ENCODE measurements at places on chromosomes 11 and 22.

DNA sequence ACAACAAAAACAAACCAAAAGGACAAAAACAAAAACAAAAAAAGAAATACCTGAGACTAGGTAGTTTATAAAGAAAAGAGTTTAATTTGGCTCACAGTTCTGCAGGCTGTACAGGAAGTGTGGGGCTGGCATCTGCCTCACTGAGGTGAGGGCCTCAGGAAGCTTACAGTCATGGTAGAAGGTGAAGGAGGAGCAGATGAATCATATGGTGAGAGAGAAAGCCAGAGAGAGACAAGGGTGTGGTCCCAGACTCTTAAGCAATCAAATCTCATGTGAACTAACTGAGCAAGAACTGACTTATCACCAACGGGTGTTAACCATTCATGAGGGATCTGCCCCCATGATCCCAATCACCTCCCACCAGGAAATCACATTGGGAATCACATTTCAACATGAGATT, 58.8 kb upstream of the ZBED5 start:
- no peak for DNase-seq

DNA sequence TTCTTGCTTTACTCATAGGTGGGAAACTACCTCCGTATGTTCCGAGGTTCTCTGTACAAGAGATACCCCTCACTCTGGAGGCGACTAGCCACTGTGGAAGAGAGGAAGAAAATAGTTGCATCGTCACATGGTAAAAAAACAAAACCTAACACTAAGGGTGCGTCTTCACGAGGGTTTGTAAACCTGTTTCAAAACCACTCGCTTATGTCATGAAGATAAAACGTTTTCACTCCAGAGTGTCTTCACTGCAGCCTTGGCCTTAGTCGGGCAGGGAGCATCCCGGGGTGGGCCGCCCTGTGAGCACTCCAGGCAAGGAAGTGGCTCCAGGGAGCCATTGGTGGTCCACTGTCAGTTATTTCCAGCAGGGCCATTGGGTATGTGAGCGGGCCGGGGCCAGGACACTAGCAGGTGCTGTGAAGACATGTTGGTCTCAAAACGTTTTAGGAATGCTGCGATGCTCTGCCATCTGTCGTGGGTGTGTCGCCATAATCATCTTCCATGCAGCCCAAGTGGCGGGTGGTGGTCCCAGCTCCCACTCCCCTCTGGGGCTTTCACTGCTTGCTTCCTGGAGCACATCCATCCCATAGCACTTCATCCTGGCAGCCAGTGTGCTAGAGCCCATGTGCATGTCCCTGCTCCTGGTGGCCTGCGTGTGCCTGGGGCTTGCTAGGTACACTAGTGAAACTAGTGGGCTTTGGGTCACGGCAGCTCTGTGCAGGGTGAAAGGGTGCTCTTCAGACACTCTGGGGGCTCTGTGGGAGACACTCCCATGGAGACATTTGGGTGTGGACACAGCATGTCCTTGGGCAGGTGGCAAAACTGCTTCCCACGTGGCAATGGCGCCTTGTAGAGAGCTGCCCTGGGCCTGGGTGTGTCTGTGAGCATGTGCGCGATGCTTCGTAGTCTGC, 5.2 kb downstream of the SMARCB1 start:
- no peak for DNase-seq

DNA sequence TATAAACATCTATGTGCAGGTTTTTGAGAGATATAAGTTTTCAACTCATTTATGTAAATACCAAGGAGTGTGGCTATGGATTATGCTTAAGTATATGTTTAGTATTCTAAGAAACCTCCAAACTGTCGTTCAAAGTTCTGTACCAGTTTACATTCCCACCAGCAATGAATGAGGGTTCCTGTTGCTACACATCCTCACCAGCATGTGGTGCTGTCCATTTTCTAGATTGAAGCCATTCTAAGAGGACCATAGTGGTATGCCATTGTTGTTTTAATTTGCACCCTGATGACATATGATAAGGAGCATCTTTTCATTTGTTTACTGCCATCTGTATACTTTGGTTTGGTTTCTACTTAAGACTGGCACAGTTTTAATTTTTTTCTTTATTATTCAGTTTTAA, 2097.9 kb downstream of the LRRC4C start:
- DNase-seq, result no peak

- no peak for DNase-seq
Measured at GRCh38 chr11:36748836-36749235, 150.8 kb upstream of the RAG2 start.

DNA sequence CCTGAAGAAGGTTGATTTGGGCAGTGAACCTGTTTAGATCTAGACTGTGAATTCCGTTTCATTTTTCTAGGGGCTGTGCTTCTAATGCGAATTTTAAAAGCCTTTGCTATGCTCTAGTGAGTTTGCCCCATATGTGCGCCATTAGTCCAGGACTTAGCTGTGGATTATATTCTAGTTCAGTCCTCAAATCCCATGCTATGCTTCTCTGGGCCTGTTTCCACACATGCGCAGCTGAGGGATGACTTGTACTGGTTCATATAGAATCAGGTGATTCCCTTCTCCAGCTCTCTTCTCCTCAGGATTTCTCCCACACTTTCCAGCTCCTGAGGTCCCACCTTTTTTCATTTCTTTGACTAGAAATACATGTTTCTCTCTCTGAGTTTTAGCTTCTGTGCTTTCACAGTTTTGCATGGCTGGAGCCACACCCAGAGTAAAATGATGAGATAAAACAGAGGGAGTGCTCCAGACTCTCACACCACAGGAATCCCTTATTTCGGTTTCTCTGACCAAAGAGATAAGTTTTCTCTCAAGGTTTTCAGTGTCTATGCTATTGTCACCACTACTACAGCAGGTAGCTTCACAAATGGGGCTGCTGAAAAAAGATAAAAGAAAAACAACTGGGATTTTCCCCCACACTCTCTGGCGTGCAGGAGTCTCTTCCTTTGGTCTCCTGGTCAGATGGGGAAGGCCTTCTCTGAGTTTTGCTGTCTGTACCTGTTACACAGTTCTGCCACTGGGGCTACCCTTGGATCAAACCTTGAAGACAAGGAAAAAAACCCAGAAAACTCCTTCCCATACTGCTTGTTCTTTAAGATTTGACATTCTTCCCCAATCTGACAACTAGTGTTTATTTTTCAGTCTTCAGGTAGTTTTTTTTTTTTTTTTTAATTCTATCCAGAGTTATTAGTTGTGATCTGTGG, 96.2 kb upstream of the TEAD1 start:
- no peak for DNase-seq

- DNase-seq, result no peak
Measured at GRCh38 chr22:37802310-37803194, 5.2 kb upstream of the GCAT start.

GRCh38 chr11:9562716-9563115, 10.8 kb upstream of the WEE1 start:
- no peak for DNase-seq

DNA sequence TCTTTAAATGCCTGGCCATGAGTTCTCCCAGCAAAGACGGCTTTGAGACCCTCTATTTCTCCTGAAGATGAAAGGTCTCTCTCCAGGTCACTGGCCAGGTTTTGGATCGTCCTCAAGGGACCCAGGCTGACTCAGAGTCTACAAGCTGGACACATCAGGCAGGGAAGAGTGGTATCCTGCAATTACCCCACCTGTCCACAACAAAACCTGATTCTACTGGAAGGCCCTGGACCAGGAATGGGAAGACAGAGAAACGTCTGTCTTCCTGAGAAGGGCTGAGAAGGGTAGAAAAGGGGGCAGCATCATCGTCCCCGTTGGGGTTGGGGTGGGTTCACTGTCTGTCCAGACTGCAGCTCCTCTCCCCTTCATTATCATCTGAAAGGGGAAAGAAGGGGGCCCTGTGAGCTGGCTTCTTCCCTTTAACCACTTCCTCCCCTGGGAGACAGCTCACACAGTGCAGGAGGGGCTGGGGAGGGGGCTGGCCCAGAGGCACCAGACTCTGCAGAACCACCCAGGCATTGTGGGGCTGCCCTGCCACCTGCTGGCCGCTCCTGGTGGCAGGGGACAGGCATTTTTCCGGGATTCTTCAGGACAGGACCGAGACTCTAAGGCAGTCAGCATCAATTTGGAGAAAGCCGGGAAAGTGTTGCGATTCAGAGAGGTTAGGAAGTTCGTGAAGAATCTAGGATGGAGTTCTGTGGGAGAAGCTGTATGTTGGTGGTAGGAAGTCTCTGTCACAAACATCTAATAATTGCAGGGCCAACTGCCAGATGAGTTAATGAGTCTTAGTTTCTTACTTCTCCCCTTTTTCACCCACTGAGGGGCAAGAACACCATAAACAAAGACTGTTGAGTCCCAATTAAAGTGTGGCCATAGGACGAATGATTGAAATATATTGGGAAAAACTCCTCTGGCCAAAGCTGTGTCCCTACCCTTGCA, 57.6 kb downstream of the SYN3 start:
- no peak for DNase-seq

GRCh38 chr22:17472932-17473331, 90.4 kb upstream of the SLC25A18 start:
- DNase-seq, result no peak

DNA sequence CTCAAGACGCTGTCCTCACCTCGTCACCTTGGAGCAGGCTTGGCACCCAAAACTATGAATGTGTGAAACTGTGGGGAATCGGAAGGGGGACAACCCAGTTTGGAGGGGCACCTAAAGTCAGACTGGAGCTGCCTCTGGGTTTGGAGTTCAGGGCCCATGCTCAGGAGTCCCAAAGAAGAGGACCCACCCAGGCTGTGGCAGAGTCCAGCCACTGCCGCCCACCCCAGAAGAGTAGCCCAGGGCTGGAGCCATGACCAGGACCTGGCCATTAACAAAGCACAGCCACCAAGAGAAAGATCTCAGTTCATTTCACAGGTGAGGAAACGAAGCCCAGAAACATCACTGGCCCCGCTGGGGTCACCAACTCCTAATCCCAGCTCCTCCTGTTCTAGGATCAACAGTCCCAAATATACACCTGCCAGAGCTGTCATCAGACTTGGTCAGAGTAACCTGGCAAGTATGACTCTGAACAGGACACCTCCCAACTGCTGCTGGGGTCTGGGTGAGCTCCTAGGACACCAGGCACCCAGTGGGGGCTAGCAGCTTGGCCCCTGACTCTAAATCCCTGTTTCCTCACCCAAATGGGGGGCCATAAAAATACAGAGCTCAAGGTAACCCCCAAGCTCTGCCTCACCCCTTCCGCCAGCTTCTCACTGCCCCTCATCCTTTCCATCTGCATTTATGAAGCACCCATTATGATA, 2.7 kb downstream of the RAB3IL1 start:
- no peak for DNase-seq

DNA sequence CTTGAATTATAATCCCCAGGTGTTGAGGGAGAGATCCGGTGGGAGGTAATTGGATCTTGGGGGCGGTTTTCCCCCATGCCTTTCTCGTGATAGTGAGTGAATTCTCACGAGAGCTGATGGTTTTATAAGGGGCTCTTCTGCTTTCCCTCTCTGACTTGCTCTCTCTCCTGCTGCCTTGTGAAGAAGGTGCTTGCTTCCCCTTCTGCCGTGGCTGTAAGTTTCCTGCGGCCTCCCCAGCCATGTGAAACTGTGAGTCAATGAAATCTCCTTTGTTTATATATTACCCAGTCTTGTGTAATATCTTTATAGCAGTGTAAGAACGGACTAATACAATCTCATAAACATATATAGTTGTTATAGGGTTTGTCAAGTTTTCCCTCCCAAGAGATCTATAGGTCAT, 32.8 kb downstream of the KCNE3 start:
- no peak for DNase-seq

- DNase-seq, result no peak
Measured at GRCh38 chr11:1533342-1533725, 38.7 kb downstream of the DUSP8 start.

DNA sequence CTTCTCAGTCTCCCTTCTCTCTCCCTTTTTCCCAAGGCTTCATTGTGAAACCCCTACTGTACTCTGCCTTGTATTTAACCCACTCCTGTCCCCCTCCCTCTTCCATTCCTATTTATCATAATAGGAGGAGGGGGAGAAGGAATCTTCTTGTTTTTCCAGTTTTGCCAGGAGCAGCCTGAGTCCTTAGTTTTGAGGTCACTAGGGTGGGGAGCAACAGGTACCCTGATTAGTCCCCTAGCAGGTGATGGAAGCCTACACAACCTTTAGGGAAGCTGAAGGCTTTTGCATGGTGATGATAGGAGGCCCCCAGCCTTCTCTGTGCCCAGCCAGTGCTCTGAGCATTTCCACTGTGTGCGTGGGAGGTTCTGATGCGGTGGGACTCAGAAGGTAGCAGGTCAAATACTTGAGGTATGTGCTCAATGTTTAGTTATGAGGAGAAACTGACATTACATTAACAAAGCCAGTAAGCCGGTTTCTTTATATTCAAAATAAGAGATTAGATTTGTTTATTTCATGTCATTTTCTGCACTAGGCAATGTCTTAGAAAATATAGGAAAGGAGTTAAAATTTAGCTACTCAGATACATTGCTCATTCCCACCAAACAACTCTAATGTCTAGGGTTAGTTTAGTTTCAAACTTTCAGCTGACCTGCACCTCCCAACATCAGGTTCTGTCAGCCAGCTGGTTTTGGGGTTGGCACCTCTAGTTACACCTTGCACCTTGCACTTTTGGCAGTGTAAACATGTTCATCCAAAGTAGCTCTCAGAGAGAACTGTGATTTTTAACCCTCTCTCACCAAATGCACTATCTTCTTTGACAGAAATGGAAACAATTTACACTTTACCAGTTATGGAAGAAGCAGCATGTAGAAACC, 26.0 kb downstream of the PARVA start:
- no peak for DNase-seq

- DNase-seq, result no peak
Measured at GRCh38 chr11:119470317-119471291, 47.6 kb upstream of the THY1 start.

GRCh38 chr11:47377571-47378009, 757 bp downstream of the SPI1 start:
- DNase-seq, result no peak

DNA sequence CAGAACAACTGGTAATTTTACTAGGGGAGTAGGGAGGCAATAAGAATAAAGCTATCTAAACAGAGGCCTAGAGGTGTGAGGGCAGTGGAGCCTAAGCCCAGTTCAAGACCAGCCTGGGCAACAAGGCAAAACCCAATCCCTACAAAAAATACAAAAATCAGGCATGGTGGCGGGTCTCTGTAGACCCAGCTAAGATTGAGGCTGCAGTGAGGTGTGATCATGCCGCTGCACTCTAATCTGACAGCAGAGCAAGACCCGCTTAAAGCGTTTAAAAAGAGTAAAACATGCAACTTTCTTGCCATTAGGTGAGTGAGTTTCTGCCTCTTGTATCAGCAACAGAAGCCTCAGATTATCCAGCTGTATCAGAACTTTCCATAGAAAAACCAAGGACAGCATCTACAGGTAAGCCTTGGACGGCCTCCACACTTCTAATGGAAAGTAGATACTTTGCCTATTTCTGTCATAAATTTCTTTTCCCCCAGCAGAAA, 12.1 kb downstream of the TAF1D start:
- DNase-seq, result no peak

DNA sequence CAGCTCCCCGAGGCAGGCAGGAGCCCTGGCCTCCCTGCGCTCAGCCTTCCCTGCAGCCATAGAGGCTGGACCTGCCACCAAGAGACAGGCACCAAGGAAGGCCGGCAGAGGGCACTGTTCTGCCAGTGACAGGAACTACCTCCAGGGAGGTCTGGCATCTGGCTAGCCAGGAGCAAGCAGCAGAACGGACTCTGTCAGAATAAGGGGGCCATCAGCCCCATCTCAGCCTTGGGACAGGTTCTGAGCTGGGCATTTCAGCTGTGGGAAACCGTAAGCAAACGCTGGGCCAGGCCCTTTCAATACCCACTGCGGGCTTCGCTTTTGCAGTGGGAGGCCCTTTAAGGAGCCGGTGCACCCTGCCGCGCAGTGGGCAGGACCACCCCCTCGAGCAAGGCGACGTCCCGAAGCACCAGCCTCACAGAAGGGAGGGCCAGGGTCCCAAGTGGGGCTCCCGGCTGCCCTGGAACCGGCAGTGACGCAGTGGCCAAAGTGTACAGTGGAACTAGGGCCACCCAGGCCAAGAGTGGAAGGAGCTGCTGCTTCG, 18.2 kb downstream of the IFT27 start:
- peak; percentile 47 for DNase-seq
